ENCODE measurements at places on chromosomes 11 and 22.

- DNase-seq, result peak; percentile 83
These were observed 107.5 kb downstream of the NAV2 start for GRCh38 chr11:19820100-19820499.

- peak; percentile 95 for DNase-seq
These were observed 87.0 kb upstream of the THY1 start for GRCh38 chr11:119509969-119510401.

DNA sequence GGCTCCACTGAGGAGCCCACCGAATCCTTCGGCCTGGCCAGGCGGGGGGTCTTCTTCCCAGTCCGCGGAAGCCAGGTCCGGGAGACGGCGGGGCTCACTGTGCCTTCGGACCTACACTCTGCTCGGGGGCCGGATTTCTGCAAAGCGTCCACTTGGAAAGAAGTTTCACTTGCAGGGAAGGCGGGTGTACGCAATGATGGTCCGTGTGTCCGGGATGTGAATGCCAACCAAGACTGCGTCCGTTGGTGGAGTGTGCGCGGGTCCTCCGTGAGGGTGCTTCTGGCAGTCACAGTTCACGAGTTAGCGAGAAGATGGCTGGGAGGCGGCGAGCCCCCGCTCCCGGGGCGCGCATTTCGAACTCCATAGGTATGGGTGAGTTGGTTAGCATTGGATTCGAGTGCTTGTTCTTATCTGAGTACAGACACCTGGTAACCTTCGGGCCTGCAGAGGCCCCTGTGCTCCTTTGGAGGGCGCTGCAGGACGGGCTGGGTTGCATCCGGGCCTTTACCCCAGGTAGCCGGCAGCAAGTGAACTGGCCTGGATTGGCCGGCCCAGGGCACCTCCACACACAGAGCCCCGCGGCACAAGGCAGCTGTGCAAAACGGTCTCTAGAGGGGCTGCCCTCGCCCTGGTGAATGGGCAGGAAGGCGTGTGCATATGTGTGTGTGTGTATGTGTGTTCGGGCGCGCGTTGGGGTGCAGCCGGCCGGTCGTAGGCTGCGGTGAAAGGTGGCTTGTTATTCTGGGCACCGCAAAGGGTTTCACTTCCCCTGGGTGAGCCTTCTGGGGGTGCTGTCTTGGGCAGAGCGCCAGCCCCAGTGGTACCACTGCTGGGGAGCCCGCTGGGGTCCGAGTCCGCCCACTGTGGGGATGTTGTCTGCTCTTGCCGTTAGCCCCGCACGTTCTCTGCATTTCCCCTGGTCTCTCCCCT is 13.3 kb upstream of the CYP2R1 start:
- peak; percentile 60 for DNase-seq

GRCh38 chr11:76124905-76125770 is 81.2 kb downstream of the WNT11 start:
- no peak for DNase-seq

DNA sequence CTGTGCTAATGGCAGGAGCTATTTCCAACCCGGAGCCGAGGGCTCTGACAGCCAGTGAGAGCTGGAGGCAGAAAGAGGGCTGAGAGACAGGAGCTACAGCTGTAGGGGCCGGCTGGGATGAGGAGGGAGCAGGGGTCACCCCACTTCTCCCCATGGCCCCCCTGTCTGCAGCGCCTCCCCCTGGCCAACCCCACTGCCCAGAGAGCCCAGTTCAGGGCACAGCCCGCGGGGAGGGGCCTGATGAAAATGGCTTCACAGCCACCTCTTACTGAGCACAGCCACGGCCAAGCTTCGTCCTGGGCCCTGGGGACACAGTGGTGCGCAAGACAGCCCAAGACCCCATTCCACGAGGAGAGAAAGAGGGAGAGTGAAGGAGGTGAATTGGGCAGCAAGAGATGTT is 27.9 kb downstream of the RPL3 start:
- DNase-seq, result no peak

- no peak for DNase-seq
These were observed 72.1 kb upstream of the OR5AK2 start for GRCh38 chr11:56916587-56916986.

GRCh38 chr11:68033708-68034045 is 3.2 kb downstream of the NDUFS8 start:
- DNase-seq, result no peak

- DNase-seq, result no peak
These were observed 775 bp upstream of the TRABD start for GRCh38 chr22:50184902-50185374.

GRCh38 chr11:126007238-126007637 is 55.4 kb downstream of the CDON start:
- DNase-seq, result peak; percentile 74

GRCh38 chr22:37968452-37969251 is 15.2 kb downstream of the POLR2F start:
- no peak for DNase-seq

DNA sequence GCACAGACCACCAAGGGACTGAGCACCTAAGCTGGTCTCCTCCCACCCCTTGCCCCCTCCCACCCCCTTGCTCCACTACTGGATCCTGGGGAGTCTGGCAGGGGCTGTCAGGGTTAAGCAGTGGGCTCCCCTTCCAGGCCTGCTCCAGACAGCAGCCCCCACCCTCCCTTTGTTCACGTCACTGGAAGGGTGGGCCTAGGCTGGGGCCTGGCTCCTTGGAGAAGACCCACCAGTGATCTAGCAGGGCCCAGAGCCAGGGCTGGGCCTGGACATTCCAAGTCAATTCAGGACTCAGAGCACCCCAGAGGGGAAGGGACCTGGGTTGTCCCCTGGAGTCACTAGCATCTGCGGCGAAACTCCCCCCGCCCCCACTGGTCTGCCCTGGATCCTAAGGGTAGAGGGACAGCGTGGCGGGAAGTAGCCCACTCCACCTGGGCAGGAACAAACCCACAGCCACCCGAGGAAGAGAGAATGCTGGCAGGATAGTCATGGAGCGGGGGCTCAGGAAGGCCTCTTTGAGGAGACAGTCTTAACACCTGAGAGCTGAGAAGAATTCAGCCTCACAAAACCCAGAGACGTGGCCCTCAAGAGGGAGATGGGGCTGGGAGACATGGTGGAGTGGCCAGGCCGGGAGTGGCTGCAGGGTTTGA is 45.8 kb downstream of the IGLL1 start:
- no peak for DNase-seq

Measured in fibroblast of lung (primary cell).